ENCODE measurements at places on chromosomes 5 and 9.

DNA sequence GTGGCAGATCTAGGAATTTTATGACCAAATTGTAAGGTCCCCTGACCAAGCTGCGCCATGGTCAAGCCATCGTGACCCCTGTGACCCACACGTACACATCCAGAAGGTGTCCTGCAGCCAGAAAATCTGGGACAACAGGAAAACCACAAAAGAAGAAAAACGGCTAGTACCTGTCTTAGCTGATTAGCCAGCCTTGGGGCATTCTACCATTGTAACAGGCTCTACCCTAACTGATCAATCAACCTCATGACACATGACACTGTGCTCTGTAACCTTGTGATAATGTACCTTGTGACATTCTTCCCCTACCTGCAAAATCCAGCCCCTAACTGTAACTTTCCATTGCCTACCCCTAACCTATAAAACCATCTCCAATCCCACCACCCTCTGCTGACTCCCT is 43.6 kb downstream of the SPTLC1 start:
- no peak for DNase-seq

DNA sequence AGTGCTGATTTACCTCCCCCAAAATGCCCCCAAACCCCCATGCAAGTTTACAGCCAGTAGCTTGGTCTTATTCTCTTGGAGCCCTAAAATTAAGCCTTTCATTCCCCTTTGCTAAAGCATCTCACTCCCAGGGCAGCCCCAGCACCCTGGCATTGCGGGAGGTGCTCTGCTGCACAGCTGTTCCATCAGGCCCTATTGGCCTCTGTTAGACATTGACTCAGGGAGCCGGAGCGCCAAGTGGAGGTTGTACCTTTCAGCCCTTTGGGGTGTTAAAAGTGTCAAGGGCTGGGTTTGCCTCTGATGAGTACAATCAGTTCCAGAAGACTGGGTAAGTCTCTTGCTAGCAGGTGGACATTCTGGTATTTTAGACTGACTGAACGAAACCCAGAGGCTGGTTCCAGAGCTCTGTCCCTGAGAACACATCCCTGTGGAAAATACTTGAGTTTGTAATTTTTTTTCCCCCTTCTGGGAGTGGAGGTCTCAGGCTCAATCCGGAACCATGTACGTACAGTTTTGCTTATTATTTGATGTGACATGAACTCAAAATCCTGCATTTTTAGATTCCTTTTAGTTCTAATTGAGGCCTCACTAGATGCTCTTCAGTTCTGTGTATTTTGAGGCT is 102.4 kb downstream of the UBE2R2 start:
- DNase-seq = no peak

GRCh38 chr9:105083256-105083655 is 155.3 kb upstream of the ABCA1 start:
- DNase-seq = no peak

DNA sequence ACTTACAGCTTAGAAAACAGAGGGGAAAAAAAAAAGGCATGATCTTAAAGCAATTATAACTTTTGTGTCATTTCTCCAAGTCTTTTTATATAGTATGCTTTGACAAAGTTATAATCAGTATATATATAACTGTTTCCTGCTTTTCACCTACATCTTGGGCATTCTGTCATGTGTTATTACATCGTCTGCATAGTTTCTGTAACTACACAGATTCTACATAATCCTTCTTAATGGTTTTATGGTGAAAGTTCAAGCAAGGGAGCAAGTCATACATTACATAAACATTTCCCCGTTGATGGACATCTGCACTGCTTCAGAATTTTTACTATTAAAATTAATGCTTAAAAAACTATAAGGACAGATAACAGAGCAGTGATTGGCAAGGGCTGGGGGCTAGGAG is 12.1 kb downstream of the FEM1C start:
- no peak for DNase-seq

DNA sequence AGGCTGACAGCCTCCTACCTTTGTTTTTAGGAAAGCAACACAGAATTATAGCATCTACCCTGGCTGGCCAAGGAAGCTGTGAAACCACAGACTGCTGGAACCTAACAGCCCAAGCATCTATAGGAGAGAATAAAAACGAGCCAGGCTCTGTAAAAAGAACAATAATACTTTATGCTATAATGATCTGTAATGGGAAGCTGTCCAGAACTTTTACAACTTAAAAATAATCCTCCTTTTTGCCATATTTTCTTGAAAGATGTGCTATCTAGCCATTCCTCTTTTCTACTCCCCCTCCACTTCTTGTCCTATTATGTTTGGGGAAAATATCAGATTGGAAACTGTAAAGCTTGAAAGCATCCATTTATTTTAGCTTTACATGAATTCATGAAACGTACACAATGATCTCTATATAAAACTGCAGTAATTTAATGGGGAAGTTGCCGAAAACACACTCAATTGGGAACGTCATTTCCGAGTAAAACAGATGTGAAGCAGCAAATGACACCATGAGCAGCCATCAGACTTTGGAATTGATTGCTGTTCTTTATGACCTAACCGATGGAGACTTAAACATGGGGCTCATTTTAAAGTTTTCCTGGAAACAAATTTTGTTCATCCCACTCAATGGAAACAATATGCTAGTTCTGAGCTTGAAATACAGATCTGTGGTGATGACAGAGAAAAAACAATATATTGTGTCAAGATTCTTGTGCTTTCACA is 450.3 kb upstream of the CLINT1 start:
- DNase-seq = no peak
